NCI-H446 treated with DMSO at 0.1 percent for 48 hours (cell line): ENCODE measurements at places on chromosomes 6 and 20.

GRCh38 chr6:125375821-125376220 lies 74.1 kb upstream of the HDDC2 start:
- no peak for DNase-seq

DNA sequence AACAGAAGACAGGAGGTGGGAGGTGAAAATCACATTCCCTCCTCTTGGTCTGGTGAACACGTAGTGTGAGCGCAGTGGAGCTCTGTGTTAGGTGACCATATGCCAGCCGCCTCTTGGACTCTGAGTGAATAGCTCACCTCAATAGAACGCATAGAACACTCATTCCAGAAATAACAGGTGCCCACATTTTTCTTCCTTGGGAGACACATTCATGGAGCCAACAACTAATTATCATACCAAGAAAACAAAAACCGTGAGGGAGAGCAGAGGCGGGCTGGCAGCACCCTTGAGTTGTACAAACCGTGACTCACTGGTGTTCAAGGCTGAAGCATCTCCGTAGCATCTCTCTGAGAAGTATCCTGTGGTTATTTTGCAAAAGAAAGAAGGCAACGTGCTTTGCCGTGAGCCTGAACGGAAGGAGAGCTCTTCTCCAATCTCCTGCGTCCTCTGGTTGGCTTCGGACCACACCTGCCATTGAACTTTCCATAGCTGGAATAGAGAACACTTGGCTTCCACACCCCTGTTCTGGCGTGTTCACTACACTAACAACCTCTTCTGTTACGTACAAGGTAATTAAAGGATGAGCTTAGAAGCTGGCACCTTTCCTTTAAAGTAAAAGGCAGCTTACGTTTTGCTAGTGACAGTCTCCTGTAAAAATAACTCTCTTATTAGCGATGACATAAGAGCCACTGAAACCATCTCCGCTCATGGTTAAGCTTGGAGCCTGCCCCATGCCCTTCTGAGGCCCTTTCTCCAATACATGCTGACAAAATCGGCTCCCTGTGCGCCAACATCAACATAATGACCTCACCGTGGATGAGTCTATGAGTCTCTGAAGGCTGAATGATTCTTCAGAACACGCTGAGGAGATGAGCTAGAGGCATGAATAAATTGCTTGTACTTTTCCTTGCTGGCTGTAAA lies 30.2 kb upstream of the SGK1 start:
- peak; percentile 64 for DNase-seq

GRCh38 chr6:16562498-16562897 lies 198.8 kb downstream of the ATXN1 start:
- DNase-seq: no peak

DNA sequence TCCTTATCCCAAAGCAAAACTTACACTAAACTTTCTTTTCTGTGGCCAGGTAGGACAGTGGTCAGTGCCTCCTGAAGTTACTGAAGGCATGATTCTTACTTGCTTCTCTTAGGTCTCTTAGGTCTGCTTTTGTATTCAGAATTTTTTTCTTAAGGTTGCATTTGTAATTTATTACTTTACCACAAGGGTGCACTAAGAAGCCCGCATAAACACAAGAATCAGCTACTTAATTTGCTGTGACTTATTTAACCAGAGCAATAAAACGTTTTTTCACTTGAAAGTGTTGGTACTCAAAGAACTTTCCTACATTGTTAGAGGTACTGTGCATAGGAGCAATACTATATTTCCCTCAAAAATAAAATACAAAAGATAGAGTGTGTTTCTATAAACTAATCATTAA lies 75.4 kb upstream of the LAMA2 start:
- DNase-seq: peak; percentile 34

DNA sequence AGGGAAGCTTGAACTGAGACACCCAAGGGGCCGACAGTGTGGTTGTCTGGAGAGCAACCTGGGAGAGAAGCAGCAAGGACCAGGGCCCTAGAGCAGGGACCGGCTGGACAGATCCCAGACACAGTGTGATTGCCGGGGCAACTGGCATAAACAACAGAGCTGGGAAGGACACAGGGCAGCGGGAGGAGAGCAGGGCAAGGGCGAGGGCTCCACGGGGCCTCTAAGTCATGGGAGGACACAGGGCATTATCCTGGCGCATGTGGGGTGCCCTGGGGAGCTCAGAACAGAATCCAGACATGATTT lies 31.1 kb upstream of the CCR6 start:
- DNase-seq: no peak

GRCh38 chr6:157962601-157963302 lies 18.9 kb upstream of the SYNJ2 start:
- no peak for DNase-seq

- DNase-seq: no peak
These were observed 15.4 kb upstream of the IP6K3 start for GRCh38 chr6:33761922-33762629.

DNA sequence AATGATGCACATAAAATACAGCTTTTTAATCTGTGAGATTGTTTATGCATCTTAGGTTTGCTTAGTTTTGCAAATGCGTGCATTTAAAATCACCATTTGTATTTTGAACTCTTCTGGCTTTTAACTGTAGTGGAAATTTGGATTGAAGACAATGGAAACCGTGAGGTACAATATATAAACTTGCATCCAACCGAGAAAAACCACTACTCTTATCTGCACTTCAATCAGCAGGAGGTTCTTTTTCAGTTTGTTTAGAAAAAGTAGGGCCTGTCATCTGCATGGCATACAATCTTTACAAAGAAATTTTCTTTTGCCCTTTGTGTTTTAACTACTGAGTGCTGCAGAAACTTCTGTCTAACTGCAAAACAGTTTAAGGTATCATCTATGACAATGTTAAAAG lies 132.8 kb downstream of the LAMA2 start:
- no peak for DNase-seq

DNA sequence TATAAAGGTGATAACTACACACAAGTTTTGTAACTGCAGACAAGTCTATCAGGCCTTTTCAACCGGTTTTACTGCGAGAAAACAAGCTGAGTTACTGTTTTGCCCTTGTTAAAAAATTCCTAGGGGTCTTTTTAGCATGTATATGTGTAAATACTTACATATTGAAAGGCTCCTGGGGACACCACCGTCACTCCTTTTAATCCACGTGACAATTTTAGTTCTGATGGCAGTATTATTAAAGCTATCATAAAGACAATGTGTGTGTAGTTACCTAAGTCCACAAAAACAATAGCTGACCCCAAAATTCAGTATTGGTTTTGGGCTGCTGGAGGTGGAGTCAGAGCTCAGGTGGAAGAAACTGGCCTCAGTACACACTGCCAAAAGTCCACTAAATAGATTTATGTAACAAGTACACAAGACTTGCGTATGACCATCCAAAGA lies 41.3 kb upstream of the HFE start:
- no peak for DNase-seq

DNA sequence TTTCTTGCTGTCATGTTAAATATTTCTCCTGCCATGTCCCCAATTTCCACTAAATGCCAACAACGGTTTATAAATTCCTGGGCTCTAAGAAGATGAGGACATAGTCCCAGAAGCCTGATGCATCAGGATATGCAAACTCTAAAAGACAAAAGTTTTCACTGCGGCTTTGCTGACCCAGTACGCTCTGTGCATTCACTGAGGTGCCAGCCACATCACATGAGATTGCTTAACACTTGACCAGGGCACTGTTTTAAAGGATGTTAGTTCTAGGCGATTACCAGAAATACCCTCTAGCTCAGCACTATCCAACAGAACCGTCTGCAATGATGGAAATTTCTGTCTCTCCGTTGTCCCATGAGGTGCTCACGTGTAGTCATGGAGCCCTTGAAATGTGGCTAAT lies 19.9 kb upstream of the ADTRP start:
- DNase-seq: no peak

GRCh38 chr6:45784250-45784649 lies 231.4 kb downstream of the CLIC5 start:
- no peak for DNase-seq

- DNase-seq: no peak
These were observed 27.2 kb downstream of the CARMIL1 start for GRCh38 chr6:25306379-25306778.

DNA sequence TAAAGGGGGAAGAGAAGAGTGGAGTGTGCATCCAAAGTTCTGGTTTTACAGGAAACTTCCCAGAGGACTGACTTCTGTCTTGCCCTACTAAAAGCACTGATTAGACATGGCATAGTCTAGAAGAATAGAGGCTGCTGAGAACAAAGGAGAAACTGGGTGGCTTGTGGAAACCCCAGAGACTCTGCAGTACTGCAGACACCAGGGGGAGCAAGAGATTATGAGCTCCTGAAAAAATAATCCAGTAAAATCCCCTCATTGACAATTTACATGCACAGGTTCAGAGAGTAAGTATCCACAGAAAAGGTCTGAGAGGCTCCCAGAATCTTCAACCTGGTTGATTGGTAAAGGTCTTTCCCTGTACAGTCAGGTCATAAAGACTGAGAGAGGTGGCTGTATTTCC lies 48.7 kb upstream of the CLVS2 start:
- DNase-seq: no peak

DNA sequence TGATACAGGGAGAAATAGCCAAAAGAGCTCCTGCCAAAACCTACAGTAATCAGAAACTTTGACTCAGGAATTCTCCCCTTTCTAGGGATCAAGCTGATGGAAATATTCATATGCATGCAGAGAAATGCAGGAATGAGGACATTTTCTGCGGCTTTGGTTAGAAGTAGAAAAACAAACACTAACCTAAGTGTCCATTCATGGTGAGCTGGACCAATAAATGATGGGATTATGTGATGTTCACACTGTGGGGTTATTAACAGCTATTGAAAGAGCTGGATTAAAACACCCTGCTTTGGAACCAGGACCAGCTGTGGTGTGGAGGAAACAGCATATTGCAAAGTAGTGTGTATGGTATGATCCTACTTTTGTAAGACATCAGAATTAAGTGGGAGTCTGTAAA lies 143.1 kb downstream of the SYCP2 start:
- no peak for DNase-seq

DNA sequence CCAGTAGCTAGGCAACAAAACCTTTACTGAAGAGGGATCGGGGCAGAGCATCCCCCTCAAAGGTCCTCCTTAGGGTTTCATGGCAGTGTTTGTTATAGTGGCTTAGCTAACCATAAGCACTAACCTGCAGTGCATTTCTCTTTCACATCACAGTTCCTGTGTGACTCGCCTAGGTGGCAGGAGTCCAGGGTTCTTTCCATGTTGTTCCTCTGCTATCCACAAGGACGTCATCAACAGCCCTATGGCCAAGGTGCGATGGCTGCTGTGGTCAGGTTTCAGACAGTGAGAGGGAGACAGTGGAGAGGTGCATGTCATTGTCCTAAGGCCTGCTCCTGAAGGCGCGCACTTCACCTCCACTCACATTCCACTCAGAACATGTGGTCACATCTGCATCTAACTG lies 38.8 kb upstream of the FOXA2 start:
- DNase-seq: no peak

DNA sequence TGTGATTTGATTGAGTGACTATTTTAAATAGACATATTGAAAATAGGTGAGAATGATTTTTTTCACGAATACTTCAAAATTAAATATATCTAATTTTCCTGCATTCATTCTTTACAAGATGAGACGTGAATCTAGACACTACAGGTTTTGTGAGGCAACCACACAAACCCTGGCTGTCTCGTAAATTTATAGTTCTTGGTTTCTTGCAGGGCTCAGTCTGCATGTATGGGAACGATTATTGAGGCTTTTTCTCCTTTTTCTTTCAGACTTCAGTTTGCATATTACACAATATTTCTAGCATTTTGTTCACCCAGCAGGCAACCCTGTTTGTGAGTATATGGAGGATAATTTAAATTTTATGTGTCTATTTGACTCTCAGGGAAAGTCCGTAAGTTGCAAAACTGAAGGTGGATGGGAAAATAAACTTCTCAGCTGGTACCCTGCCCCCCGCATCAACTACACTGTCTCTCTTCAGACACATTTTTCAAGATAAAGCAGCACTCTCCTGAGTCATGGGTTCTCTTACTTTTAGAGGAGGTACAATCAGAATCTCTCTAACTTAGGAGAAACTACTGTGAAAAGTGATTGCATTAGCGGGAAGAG lies 1349.3 kb downstream of the GRIK2 start:
- DNase-seq: no peak

DNA sequence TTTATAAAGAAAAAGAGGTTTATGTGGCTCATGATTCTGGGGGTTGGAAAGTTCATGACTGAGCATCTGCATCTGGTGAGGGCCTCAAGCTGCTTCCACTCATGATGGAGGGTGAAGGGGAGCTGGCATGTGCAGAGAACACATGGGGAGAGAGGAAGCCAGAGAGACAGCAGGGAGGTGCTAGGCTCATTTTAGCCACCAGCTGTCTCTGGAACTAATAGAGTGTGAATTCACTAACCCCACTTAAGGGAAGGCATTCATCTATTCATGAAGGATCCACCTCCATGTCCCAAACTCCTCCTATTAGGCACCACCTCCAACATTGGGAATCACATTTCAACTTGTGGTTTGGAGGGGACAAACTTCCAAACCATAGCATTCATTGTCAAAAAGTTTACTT lies 137.3 kb upstream of the PMEPA1 start:
- DNase-seq: peak; percentile 36

- no peak for DNase-seq
These were observed 111.5 kb downstream of the MOXD1 start for GRCh38 chr6:132289756-132290155.

GRCh38 chr20:32362901-32363364 lies 4.8 kb downstream of the ASXL1 start:
- no peak for DNase-seq

GRCh38 chr20:31903627-31904386 lies 33.4 kb downstream of the TTLL9 start:
- DNase-seq: no peak

- DNase-seq: no peak
These were observed 114.8 kb upstream of the CDYL start for GRCh38 chr6:4661391-4661790.

DNA sequence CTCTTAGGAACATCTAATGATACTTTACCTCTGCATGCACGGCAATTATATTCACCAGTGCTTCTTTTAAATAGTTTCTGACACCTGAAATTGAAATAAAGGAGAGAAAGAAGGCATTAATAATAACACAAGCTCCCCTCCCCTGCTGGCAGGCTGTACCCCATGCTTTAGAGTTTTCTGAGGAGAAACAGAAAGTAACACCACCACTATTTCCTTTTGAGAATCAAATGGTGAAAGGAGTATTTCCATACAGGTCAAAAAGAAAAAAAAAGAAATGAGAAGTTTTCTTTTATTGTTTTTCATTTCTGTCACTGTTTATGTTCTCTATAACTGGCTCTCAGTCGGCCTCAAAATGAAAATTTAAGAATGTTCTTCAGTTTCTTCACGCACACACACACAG lies 108.1 kb downstream of the IRF4 start:
- no peak for DNase-seq

DNA sequence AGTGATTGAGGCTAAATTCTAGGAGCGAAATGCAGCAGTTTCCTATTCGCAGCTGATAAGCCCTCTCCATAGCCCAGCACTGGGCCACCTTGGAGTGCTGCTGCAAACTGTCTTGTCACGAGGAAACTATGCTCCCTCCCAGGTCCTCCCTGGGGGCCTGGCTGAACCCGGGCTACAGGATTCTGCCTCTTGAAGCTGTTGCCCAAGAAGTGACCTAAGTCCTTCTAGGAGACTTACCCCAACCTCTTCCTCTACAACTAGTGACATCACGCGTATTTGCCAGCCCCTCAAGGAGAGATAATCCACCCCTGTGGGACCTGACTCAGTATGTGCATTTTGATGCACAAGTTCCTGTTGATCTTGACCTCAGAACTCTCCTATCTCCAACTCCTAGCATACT lies 26.5 kb upstream of the ZFAND3 start:
- DNase-seq: no peak
